ENCODE measurements at places on chromosomes 4 and X. TPM values are rescaled to one million over a fixed set of nuclear protein-coding genes. Genes with fewer than 3 reads are reported as not detected.

The CENPE gene
- total RNA-seq = 5.6 TPM

The PWWP3B gene
- not detected for total RNA-seq

The MAGEH1 gene
- total RNA-seq = 6.9 TPM

The H2BW2 gene
- not detected for total RNA-seq

The S100G gene
- not detected for total RNA-seq

The BCORL1 gene
- total RNA-seq = 8.4 TPM

The VSIG1 gene
- 0.31 TPM for total RNA-seq

The PRSS12 gene
- total RNA-seq = 0.41 TPM

The GC gene
- not detected for total RNA-seq

The FHL1 gene
- total RNA-seq = 21.8 TPM

The LRIT3 gene
- 0.06 TPM for total RNA-seq

The PALLD gene
- total RNA-seq = 79.6 TPM

The SMIM10 gene
- 0.14 TPM for total RNA-seq

The P2RY4 gene
- not detected for total RNA-seq

The FAM9B gene
- total RNA-seq = not detected

The TRIM61 gene
- not detected for total RNA-seq

The GAB3 gene
- 0.76 TPM for total RNA-seq

The MAGEA9B gene
- total RNA-seq = 0.07 TPM

The UGT2B10 gene
- total RNA-seq = not detected

The SLC6A14 gene
- total RNA-seq = not detected

The INTS6L gene
- total RNA-seq = 0.08 TPM

The NONO gene
- total RNA-seq = 370 TPM

The ZIC3 gene
- not detected for total RNA-seq

The CDS1 gene
- total RNA-seq = 0.85 TPM

The SGMS2 gene
- 24.7 TPM for total RNA-seq

The RAB39B gene
- 0.85 TPM for total RNA-seq

The TMPRSS11D gene
- total RNA-seq = not detected

The SPATA4 gene
- total RNA-seq = 0.07 TPM

The CXCL10 gene
- 0.17 TPM for total RNA-seq

The GAB1 gene
- total RNA-seq = 3.6 TPM

The BST1 gene
- 18.5 TPM for total RNA-seq

The TMSB15C gene
- 0.31 TPM for total RNA-seq

The CHRDL1 gene
- not detected for total RNA-seq

The MAGEA12 gene
- total RNA-seq = 0.16 TPM

The BTK gene
- 0.17 TPM for total RNA-seq

The SSX2B gene
- not detected for total RNA-seq

The OTUD5 gene
- total RNA-seq = 63.1 TPM

The GRIA3 gene
- not detected for total RNA-seq

The SH3RF1 gene
- total RNA-seq = 10.6 TPM

The STEEP1 gene
- 33.1 TPM for total RNA-seq

The GAGE12F gene
- not detected for total RNA-seq

The ATP8A1 gene
- total RNA-seq = 0.02 TPM

The UGT2B15 gene
- total RNA-seq = 0.06 TPM

The CXCL9 gene
- not detected for total RNA-seq

The LRCH2 gene
- total RNA-seq = 0.01 TPM

The PCDH19 gene
- total RNA-seq = 0.05 TPM

The MAGEA8 gene
- total RNA-seq = not detected

The SORBS2 gene
- 0.02 TPM for total RNA-seq

The IL1RAPL1 gene
- total RNA-seq = not detected

The FGFBP2 gene
- total RNA-seq = not detected

The ADAMTS3 gene
- not detected for total RNA-seq

Data from A549 treated with DMSO at 1 μM for 4 hours (cell line).